ENCODE measurements at places on chromosomes 4 and X. TPM values are rescaled to one million over a fixed set of nuclear protein-coding genes. Genes with fewer than 3 reads are reported as not detected.

The RAB28 gene
- polyA plus RNA-seq = 26.5 TPM

The CLIC2 gene
- 0.57 TPM for polyA plus RNA-seq

GRCh38 chrX:100487795-100488194, 77.7 kb upstream of the PCDH19 start:
- no peak for DNase-seq

- DNase-seq = no peak
These were observed 29.0 kb downstream of the MECP2 start for GRCh38 chrX:154068560-154068959.

GRCh38 chrX:76427560-76428242, at the start of gene MAGEE1:
Gene MAGEE1, plus strand, starts transcription at chrX:76427710. Its CDS starts 221 bp downstream, at chrX:76427931.
- peak; percentile 74 for DNase-seq

- no peak for DNase-seq
These were observed 572.1 kb downstream of the C4orf33 start for GRCh38 chr4:129668092-129668491.

- peak; percentile 38 for DNase-seq
These were observed 43.1 kb upstream of the SETD7 start for GRCh38 chr4:139599076-139599475.

GRCh38 chr4:73248416-73248815, 10.2 kb downstream of the ANKRD17 start:
- DNase-seq = no peak

GRCh38 chr4:5784960-5785611, 74.1 kb downstream of the EVC start:
- no peak for DNase-seq

GRCh38 chr4:102578819-102579218, 77.7 kb downstream of the NFKB1 start:
- DNase-seq = no peak

Measured in GM23248 (cell line).